ENCODE measurements at places on chromosomes 4 and X. TPM values are rescaled to one million over a fixed set of nuclear protein-coding genes. Genes with fewer than 3 reads are reported as not detected.

DNA sequence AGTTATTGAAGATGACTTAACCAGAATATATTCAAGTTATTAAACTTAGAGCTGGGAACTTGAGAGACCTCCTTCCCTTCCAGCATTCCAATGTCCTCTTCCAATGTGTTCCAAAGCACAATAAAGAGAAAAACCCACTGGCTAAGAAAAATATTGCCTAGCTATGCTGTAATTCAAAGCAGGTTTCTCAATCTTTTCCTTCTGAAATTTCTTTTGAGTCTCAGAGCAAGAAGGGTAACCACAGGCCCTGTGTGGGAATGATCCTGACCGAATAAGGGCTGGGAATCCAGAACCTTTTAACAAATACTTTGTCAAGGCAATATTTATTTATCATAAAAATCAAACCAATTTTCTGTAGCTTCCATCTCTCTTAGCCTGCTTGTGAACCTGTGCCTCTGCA lies 150.7 kb upstream of the SFRP2 start:
- no peak for DNase-seq

GRCh38 chrX:40651620-40652223 lies 4.4 kb upstream of the CXorf38 start:
- no peak for DNase-seq

CLDN24 gene
- not detected for polyA plus RNA-seq

GRCh38 chr4:24984602-24985532 lies 45.9 kb downstream of the LGI2 start:
- DNase-seq, result no peak

- no peak for DNase-seq
These were observed 24.4 kb upstream of the MAP7D3 start for GRCh38 chrX:136275553-136275952.

- no peak for DNase-seq
These were observed 34.2 kb downstream of the TENM3 start for GRCh38 chr4:182277377-182277776.

UGT2B11 gene
- 0.52 TPM for polyA plus RNA-seq

DNA sequence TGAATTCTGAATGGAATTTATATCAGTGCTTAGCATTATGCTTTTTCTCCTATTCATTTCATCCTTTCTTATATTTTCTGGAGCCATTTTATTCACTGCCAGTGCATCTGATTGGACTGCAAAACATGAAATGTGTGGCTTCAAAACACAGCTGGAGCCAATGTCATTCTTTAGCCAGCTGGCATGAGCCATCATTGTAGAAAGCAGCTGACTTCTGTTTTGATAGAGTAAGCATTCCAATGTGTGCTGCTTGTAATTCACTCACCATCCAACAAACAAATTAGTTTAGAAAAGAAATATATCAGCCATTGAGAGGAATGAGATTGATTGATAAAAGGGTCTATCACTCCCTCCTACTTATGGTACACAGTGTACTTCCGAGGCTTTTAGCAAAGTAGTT lies 2616.0 kb downstream of the ARAP2 start:
- DNase-seq, result no peak

LGI2 gene
- polyA plus RNA-seq, result 20.7 TPM

DNA sequence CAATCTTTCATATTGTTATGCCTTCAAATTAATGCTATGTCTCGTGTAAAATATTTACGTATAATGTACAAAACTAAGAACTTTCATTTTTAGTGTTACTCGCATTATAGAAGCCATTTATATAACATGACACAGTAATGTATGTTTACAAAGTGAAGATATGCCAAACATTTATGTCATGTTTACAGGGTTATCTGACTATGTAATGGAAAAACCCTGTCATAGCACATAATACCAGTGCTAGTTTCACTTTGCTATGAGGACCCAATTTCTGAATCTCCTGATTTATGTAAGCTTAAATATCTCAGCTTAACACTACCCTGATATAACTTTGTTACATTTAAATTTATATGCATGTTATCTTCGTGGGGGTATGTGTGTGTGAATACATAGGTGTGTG lies 233.1 kb downstream of the FAT4 start:
- DNase-seq, result no peak

- DNase-seq, result no peak
These were observed 85.5 kb downstream of the BCOR start for GRCh38 chrX:40012039-40012867.

All from left renal pelvis (tissue), 4 donors.